ENCODE measurements at places on chromosomes 13 and 19.
A peak's percentile ranks its signal among the peaks of the same experiment; 100 is the strongest.

GRCh38 chr19:3849092-3849491 lies 19.7 kb downstream of the ZFR2 start:
- no peak for DNase-seq

GRCh38 chr19:24062190-24062589 lies 24.8 kb upstream of the ZNF254 start:
- no peak for DNase-seq

GRCh38 chr13:112905086-112905485 lies 63.9 kb upstream of the MCF2L start:
- no peak for DNase-seq

GRCh38 chr19:8323781-8324185 lies 2.5 kb downstream of the RPS28 start:
- no peak for DNase-seq

- DNase-seq: no peak
These were observed 177.3 kb downstream of the URI1 start for GRCh38 chr19:30119180-30119908.

DNA sequence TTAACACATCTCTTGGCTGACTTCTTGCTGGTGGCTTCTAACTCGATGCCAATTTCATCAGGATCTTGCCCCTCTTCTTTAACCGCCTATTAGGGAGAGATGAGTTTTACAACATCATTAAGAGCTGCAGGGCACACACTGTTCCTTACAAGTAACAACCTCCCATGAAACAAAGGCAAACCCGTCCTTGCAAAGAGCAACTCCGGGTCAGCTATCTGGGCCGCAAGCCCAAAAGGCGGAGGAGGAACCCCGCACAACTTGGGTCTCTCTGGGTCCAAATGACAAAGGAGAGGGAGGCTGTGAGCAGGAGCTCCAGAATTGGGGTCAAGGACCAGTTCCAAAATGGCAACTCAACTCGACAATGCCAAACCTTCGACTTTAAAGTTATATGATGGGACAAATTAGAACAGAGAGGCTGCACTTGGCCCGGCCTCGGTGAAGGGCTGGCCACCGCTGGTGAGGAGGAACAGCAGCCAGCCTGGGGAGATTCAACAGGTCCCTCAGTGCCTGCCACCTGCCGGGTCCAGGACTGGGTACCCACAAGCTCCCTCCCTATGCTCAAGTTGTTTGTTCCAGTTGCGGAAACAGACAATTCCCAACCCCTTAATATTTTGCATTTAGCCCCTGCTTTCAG lies 1.1 kb downstream of the SAFB2 start:
- DNase-seq: no peak

DNA sequence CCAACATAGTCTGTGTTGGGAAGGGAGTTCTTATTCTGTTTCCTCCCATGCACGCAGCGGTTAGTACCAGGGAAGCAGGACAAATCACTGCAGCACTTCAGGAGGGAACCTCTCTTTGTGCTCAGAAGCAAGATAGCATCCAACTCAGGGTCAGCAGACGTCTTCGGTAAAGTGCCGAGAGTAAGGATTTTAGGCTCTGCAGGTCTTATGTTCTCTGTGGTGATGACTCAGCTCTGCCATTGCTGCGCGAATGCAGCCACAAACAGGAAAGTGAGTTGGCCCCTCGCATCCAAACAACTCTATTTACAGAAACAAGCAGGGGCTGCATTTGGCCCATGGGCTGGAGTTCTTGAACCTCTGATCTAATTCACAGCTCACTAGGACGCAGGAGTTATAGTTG lies 122.1 kb upstream of the SPATA13 start:
- DNase-seq: no peak

DNA sequence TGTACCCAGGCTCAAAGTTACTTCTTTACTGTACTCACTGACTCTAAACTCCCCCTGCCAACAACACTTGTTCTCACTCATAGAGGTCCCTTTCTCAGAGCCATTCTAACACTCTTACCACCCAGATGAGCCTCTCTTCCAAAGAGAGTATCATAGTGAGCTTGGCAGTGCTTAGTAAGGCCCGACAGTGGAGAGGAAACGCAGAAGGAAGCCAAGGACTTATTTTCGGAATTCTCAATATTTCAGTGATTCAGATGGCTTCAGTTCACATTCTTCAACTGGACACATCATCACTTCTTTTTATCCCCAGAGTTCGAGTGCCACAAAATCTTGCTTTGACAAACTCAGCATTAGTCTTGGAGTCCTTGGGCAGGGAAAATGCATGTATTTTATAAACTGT lies 285.9 kb downstream of the DNAJC15 start:
- no peak for DNase-seq

GRCh38 chr13:22061371-22061805 lies 390.5 kb downstream of the FGF9 start:
- peak; percentile 18 for DNase-seq

- no peak for DNase-seq
These were observed 11.5 kb upstream of the COLGALT1 start for GRCh38 chr19:17543986-17544385.

- no peak for DNase-seq
These were observed 1630.2 kb downstream of the OLFM4 start for GRCh38 chr13:54658771-54659170.

- DNase-seq: no peak
These were observed 231.0 kb downstream of the MYO16 start for GRCh38 chr13:108860418-108860817.

DNA sequence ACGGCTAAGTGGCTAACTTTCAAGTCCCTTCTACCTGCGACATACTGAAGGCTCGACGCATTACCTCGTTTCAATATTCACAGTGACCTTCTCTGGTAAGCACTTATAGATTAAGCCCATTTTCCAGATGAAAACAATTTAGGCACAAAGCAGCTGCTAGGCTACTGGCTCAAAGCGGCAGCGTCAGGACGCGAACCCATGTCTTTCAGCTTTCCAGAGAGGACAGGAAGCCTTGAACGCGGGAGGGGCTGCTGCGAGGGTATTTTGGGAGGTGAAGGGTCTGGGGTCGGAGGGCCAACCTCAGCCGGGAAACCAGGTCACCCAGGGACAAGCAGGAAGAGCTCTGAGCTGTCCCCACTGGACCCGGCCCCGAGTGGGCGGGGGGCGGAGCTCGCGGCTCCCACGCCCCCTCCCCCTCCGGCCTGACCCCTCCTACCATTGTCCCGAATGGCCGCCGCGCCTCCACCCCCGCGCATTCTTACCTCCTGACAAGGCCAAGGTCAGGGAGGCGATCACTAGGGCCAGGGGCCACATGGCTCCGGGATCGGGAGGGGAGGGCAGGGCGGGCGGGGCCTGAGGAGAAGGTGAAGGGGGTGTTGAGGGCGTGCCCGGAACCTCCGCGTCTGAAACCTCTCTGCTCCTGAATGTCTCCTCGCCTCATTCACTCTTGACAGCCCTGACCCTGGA lies at the start of gene KLK13:
TSS of gene KLK13 (minus strand) at position 559 of the 687 bp plus-strand sequence. CDS start at position 534, 25 bp downstream.
- no peak for DNase-seq

GRCh38 chr13:52127378-52127777 lies 1.5 kb downstream of the NEK5 start:
- DNase-seq: no peak

GRCh38 chr19:38735257-38735686 lies 9.0 kb downstream of the CAPN12 start:
- no peak for DNase-seq

DNA sequence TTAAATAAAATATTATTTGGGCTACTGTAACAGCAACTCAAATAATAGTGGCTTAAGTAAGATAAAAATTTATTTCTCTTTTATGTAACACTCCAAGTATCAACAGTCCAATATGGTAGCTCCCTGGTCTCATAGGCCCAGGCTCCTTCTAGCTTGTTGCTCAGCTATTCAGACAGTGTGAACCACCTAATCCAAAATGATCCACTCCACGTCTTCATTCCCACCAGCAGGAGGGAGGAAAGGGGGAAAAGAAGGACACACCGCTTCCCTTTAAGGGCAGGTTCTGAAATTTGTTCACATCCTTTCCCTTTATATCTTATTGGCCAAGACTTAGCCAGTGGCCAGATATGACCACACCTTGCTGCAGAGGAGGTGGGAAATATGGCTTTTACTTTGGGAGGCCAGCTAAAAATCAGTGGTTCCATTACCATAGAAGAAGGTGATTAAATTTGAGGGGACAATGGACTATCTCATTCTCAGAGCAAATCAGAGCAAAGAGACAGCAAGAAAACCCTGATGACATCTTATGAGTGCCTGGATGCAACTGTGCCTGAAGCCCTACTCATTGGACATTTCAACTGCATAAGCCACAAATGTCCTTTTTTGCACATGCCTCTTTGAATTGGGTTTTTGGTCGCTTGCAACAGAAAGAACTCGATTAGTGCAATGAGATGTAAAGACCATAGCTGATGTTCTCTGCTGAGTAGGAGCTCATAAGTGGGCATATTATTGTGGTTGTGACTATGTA lies 7.0 kb upstream of the EPOR start:
- no peak for DNase-seq

DNA sequence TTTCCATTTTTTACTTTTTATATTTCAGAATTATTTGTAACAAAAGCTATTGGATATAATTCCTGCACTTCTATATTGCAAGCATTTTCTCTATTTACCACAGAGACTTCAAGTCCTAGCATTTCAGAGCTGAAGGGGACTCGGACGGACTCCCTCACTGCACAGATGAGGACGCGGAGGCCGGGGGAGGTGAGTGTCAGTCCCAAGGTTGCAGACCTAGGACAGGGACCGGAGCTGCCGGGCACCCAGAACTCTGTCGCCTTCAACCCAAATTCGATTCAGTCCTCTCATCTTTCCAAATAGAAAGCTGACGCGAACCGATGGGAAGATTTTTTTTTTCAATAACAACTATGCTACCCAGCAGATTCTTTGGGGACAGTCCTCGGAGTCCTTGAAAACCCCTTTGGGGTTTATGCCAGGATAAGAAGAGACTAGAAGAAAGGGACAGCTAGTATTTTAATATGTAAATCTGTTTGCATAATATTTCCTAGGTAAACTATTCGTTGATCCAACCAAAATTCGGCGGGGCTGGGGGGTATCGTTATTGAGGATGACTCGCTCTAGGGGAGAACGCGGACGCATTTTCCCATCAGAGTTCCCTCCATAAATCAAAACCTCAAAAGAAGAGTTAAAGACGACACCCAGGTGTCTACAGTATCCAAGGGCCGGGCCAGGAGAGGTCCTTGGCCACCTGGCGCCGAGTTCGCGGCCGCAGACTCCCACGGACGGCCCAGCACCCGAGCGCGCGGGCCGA lies 803 bp downstream of the FLT3 start:
- no peak for DNase-seq

- no peak for DNase-seq
These were observed 41.2 kb downstream of the PCCA start for GRCh38 chr13:100130092-100130491.

GRCh38 chr19:18802354-18802753 lies 11.2 kb upstream of the COMP start:
- no peak for DNase-seq

- DNase-seq: peak; percentile 13
These were observed 30.2 kb upstream of the EVI5L start for GRCh38 chr19:7799640-7800355.

DNA sequence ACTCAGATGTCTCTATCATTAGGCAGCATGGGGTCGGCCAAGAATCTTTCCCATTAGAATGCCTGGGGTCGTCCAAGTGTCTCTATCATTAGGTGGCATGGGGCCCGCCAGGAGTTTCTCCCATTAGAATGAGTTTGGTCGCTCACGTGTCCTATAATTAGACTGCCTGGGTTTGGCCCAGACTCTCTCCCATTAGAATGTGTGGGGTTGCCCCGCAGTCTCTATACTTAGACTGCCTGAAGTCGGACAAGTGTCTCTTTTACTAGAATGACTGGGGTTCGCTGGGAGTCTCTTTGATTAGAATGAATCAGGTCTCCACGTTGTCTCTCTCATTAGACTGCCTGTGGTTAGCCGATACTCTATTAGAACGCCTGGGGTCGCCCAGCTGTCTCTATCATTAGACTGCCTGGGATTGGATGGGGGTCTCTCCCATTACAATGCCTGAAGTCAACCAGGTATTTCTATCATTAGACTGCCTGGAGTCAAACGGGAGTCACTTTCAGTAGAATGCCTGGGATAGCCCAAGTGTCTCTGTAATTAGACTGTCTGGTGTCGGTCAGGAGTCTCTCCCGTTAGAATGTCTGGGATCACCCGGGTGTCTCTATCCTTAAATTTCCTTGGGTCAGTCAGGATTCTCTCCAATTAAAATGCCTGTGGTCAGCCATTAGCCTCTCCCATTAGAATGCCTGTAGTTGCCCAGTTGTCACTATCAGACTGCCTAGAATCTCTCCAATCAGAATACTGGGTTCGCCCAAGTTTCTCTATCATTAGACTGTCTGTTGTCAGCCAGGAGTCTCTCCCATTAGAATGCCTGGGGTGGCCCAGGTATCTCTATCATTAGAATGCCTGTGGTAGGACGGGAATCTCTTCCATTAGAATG lies 1454.1 kb downstream of the UQCRFS1 start:
- DNase-seq: no peak

GRCh38 chr19:19776206-19777008 lies 43.5 kb upstream of the ZNF14 start:
- peak; percentile 82 for DNase-seq

GRCh38 chr13:23510544-23510916 lies 59.7 kb upstream of the TNFRSF19 start:
- DNase-seq: no peak

DNA sequence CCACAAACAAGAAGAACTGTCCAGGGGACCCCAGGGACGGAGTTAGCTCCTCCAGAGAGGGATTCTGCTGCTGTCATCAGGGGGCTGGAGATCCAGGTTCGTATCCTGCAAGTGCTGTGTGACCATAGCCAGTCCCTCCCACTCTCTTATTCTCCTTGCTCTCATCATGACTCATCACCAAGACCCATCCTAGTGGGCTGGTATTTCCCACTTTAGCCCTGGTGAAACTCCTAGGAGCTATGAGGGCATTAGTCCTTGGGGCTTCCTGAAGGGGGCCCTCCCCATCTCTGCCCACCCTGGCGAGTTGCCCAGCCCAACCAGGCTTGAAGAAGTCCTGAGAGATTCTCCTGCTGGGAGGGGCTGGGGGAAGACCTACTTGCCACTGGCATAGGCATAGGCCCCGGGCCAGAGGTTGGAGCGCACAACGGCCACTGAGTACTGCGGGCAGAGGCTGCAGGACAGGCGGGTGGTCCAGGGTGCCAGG lies 7.5 kb upstream of the DMWD start:
- no peak for DNase-seq

- DNase-seq: no peak
These were observed 282.6 kb downstream of the FOXO1 start for GRCh38 chr13:40383885-40384284.

GRCh38 chr19:55256562-55257460 lies 2.0 kb downstream of the PPP6R1 start:
- no peak for DNase-seq

- no peak for DNase-seq
These were observed 163.6 kb downstream of the DIAPH3 start for GRCh38 chr13:60000081-60000480.

Measured in stimulated activated CD8-positive, alpha-beta memory T cell treated with anti-CD3 and anti-CD28 coated beads, Interleukin-2, amount 100 ng/mL, for 1 hour (primary cell).